ENCODE measurements at places on chromosomes 5 and 9.

DNA sequence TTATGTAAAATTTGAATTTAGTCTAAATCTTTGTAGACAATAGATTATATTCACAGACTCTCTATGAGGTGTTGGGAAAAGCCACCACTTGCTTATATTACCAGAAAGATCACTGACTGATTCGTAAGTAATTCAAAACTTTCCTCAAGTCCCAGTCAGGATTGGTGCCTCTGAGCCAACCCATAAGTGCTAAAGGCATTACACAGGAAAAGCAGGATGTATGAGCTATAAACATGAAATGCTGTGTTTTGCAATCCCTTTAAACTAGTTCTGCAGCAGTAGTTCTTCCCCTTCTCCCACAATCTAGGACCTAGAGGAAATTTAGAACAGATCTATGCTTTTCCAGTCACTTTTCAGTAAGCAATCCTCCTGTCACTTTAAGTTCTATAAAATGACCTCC lies 48.0 kb downstream of the SHLD3 start:
- DNase-seq: peak; percentile 81

DNA sequence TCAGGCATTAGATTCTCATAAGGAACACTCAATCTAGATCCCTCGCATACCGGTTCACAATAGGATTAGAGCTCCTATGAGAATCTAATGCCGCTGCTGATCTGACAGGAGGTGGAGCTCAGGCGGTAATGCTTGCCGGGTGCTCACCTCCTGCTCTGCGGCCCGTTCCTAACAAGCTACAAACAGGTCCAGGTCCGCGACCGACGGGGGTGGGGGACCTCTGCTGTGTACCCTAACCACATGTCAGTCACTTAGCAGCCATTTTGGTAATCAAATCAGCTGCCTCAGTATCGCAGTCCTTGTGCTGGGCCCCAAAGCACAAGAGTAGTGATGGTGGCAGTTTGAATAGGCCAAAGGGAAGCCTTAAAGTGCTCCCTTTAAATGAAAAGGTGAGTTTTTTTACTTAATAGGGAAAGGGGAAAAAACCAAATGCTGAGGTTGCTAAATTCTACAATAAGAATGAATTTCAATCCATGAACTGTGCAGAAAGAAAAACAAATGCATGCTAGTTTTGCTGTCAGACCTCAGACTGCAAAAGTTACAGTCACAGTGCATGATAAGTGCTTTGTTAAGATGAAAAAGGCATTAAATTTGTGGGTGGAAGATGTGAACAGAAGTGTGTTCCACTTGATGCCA lies 67.0 kb upstream of the TNPO1 start:
- DNase-seq: no peak

GRCh38 chr5:140607031-140607430 lies 25.9 kb downstream of the CD14 start:
- DNase-seq: peak; percentile 83

- no peak for DNase-seq
These were observed 99.3 kb downstream of the ANXA2R start for GRCh38 chr5:42940853-42941252.

DNA sequence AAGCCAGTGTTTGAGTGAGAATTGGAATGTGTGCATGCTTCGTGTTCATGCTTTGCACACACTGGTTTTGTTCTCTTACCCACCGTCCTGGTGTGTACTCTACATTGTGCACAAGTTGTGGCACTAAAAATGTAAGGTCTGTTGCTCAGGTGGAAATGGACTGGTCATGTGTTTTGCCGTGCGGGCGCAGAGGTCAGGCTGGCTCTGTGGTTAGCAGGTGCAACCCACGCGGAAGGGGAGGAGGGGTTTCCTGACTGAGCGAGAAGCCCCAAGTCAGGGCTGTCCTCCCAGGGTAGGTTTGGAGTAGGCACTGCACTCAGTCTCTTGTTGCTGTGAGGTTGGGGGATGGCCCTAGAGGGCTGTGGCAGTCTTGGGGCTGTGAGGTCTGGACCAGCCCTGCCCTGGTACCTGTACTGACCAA lies 86.6 kb downstream of the EHMT1 start:
- no peak for DNase-seq

DNA sequence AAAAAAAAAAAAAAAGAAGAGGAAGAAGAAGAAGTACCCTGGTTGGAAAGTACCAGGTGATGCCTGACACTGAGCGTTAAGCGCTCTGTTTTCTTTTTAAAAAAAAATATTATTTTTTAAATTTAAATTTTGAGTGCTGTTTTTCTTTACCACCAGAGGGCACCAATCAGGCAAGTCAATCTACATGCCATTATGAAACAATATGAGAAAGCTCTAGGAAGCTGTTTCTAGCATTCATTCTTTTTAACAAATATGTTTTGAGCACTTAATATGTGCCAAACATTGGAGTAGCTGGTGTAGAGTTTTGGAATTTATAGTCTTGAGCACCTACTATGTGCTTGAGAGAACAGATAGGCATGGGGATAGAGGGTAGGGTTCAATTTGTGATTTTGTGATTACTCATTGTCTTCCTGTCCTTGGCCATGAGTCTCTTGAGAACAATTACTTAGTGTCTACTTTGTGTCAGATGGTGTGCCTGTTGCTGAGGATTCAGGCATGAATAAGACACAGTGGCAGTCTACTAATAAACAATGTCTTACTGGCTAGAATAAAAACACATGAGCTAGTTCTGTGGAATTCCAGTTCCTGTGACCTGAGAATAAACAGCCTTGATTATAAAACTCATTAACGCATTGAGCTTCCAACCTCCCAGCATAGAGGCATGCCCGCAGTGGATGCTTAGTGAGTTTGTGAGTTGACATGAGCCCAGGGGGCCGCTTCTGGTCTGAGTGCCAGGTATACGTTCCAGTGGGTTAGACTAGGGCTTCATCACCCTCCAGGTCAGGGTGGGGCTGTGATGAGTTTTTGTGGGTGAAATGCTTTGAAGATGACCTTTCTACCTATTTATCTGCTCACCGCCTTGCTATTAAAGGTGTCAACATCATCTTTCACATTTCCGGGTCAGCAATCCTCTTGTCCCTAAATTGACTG lies 3.0 kb upstream of the UBE2R2 start:
- DNase-seq: peak; percentile 78

DNA sequence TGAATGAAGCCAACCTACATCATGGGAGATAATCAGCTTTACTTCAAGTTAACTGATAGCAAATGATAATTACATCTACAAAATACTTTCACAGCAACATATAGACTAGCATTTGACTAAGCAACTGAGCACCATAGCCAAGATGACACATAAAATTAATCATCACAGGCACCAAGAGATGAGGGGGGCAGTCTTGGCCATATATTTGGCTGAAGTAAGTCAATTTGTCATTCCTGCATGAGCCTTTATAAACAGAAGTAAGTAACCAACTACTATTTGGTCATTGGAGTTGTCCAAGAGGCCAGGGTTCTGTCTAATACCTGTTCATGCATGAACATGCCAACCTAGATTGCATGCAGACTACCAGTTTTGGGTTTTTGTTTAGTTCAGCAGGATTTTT lies 53.6 kb downstream of the PDCD1LG2 start:
- no peak for DNase-seq

Measured in fibroblast of villous mesenchyme (primary cell).